ENCODE measurements at places on chromosomes 2 and 18. TPM values are rescaled to one million over a fixed set of nuclear protein-coding genes. Genes with fewer than 3 reads are reported as not detected.

SUCLG1 gene
- total RNA-seq, result 56.3 TPM

ALPI gene
- not detected for total RNA-seq

DYNAP gene
- not detected for total RNA-seq

SLC38A11 gene
- 0.34 TPM for total RNA-seq

SNTG2 gene
- total RNA-seq, result 1.5 TPM

- no peak for DNase-seq
These were observed 155.3 kb downstream of the PRKCE start for GRCh38 chr2:45806563-45807358.

DNA sequence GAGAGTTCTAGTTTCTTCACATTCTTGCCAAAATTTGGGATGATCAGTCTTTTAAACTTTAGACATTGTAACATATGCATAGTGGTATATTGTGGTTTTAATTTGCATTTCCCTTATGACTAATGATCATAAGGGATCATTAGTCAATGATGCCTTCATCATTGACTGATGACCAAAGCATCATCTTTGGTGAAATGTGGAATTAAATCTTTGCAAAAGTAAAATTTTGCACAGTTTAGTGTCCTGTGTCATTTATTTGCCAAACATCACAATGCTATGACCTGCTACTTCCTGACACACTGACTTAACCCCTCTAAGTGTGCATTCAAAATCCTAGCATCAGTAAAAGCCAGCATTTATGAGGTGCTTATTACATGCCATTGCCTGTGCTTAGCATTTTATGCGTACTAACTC, 58.9 kb upstream of the SLC1A4 start:
- DNase-seq, result no peak

GRCh38 chr2:159516241-159516758, 100.0 kb downstream of the BAZ2B start:
- DNase-seq, result no peak

DNA sequence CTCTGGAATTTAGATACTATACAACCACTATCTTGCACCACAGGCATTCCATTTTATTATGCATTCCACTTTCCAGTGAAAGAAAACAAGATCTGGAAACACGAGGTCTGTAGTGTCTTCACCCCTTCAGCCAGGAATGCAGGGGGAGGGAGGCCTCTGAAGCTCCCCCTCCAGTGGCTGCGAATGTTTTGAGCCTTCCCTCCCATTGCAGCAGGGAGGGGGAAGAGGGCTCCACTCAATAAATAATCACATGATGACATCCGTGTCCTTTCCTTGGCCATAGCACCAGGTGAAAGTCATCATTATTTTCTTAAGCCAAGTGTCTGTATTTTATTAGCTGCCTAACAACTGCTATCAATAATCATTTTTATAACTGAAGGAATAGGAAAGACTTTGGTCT, 38.6 kb downstream of the ALPK2 start:
- no peak for DNase-seq

- DNase-seq, result no peak
These were observed 10.8 kb downstream of the NCKAP1 start for GRCh38 chr2:183027443-183027842.

DNA sequence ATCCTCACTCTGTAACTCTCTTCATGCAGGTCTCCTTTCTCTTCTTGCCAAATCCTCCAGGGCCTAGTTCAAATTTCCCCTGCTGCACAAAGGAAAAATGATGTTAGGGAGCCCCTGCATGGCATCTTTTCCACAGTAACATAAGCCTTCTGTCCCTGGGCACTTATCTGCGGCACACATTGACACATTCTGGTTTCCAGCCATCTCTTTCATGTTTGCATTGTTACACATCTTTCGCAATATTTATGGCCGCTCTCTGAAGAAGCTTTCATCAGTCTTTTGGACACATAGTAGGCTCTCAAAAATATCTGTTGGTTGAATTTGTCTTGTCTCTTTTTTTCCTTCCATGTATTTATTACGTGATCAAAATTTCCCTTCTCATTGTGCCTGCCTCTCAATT, 1806.1 kb upstream of the PIK3C3 start:
- no peak for DNase-seq

DNA sequence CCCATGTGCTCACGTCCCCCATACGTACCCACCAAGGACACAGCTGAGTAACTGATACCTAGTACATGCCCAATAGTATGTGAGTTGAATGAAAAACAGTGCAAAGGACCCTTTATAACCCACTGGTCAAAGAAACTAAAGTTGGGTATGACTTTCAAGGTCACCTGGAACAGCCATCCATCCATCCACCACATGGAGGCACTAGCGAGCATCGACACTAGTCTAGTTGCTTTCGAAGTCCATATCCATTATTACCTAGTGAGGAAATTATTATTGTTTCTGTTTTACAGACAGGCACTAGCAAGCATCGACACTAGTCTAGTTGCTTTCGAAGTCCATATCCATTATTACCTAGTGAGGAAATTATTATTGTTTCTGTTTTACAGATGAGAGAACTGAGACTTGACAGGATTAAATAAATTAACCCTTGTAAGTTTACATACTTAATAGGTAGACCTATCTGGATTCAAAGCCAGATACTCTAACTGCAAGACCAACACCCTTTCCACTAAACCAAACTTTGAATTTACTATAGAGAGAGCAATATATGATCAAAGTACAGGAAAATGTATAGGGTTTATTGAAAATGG, 233.7 kb downstream of the METTL4 start:
- DNase-seq, result no peak

GRCh38 chr2:189014449-189015138, 40.4 kb downstream of the COL3A1 start:
- DNase-seq, result no peak

DNA sequence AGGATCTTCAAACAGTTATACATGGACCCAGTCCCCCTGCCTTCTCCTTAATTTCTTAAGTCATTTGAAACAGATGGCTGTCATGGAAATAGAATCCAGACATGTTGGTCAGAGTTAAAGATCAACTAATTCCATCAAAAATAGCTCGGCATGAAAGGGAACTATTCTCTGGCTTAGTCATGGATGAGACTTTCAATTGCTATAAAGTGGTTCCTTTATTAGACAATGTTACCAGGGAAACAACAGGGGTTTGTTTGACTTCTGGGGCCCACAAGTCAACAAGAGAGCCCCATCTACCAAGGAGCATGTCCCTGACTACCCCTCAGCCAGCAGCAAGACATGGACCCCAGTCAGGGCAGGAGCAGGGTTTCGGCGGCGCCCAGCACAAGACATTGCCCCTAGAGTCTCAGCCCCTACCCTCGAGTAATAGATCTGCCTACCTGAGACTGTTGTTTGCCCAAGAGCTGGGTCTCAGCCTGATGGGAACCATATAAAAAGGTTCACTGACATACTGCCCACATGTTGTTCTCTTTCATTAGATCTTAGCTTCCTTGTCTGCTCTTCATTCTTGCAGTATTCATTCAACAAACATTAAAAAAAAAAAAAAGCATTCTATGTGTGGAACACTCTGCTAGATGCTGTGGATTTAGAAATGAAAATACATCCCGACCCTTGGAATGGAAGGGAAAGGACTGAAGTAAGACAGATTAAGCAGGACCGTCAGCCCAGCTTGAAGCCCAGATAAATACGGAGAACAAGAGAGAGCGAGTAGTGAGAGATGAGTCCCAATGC, 4.6 kb downstream of the TTR start:
- DNase-seq, result no peak

DNA sequence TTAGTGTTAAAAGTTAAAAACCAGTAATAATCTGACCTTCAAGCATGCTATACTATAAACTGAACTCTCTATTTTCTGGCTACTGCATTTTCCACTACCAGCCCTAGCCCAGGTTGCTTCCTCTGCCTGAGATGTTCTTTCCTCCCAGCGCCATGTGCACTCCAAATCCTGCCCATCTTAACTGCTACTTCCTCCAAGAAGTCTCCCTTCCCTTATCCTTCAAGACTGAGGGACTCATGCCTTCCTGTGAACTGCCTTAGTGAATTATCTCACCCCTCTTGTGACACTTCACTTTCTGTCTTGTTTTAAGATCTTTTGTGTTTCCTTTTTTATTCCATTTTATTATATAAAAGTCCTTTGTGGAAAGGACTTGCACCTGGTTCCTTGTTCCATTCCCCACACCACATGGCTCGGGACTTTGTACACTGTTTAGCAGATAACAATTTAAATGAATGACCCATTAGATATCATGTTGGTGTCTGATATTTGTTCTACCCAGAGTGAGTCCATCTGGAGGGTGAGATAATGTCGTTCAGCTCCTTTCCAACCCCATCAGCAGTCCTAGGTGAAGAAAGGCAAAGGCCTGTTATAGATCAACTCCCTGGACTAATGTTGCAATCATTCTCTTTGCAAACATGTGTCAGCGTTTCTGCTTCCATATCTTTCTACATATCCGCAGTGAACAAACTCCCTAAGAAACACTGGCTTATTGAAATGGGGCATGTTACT, 20.9 kb upstream of the AGFG1 start:
- DNase-seq, result no peak

DYSF gene
- 300 TPM for total RNA-seq

- DNase-seq, result no peak
These were observed 1620.0 kb downstream of the SUCLG1 start for GRCh38 chr2:82839036-82839435.

ROCK2 gene
- total RNA-seq, result 47.4 TPM

DNA sequence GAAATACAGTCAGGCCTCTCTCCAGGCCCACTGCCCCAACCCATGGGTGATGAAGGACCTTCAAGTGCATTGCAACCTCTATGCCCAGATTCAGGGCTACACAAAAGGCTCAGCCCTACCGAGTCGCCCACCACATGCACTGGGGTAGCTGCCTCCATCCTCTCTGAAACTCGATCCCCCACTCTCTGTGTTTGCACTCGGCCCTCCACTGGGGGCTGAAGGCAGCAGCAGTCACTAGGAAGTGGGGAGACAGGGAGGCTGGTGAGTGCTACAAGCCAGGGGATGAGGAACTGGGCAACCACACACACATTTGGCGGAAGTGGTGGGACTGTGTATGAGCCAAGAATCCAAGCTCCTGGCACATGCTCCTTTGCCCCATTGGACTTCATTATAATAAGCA, 94.6 kb downstream of the CERS6 start:
- DNase-seq, result no peak

RBM44 gene
- 0.18 TPM for total RNA-seq

DNA sequence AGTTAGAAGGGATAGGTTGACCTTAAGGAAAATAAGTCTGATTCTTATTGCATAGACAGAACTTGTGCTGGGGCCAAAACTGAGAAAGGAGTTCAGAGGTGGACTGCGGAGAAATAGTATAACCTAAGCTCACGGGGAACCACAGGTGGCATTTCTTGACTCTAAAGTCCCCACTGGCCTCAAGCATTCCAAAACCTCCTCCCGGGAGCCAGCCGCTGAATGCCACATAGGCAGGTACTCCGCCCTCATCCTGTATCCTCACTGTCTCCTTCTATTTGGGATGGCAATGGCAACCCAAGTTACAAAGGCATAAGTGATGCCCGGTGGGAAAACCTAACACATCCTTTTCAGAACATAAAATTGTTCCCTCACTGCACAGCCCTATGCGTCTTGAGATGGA, 173.0 kb downstream of the SP3 start:
- DNase-seq, result no peak

GRCh38 chr2:58740426-58740825, 499.3 kb upstream of the FANCL start:
- no peak for DNase-seq

- DNase-seq, result no peak
These were observed 34.0 kb downstream of the TMEM37 start for GRCh38 chr2:119465687-119466086.

DNA sequence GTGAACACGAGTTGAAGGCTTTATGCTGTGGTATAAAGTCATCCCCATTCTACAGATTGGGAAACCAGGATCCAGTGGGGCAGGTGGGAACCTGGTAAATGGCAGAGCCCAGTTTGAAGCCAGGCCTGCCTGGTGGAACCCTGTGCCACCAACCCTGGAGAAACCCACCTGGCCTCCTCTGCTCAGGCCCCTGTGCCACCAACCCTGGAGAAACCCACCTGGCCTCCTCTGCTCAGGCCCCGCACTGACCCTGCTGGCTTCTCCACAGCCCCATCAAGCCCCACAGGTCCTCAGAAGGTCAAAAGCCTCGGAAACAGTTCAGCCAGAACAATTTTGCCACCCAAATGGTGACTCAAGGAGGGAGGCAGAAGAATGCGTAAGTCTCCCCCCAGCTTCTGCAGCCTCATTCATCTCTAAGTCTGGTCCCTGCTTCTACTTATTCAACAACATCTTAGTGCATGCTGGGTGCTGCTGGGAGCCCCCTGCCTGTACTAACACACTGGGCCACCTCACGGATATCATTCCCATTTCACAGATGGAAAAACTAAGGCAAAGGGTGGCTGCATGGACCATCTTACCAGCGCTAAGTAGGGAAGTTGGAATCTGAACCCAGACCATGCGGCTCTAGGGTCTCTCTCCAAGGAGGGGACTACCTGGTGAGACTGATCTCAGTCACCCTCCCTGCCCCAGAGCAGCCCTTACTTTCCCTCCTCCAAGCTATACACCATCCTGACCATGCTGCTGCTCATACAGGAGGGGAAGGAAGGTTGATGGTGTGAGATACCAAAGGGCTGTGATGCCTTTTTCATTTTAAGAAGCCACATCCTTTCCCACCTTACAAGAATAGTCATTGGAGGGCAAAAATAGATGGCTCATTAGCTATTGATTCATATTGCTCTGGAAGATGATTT, 93.7 kb upstream of the ID2 start:
- DNase-seq, result no peak

- DNase-seq, result no peak
These were observed 252.5 kb downstream of the ETAA1 start for GRCh38 chr2:67649331-67650261.

DPP10 gene
- total RNA-seq, result not detected

DNA sequence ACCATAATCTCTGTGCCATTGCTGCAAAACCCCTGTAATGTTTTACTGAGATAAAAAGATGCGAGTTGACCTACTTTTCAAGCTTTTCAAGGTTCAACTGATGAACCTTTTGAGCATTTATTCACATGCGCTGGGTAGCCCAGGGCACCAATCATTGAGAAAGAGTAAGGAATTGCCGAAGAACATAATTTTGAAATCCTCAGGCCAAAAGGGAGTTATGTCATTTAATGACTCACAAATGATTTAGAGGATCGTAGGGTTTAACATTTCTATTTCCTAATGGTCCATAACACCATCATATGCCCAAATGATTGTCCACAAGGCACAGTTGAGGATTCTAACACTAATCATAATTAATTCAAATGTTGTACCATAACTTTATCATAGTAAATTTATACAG, 20.2 kb upstream of the DLX1 start:
- DNase-seq, result no peak

GRCh38 chr2:124343827-124344498, 318.9 kb downstream of the CNTNAP5 start:
- no peak for DNase-seq

GPATCH11 gene
- total RNA-seq, result 6.8 TPM

IL36A gene
- total RNA-seq, result not detected

DNA sequence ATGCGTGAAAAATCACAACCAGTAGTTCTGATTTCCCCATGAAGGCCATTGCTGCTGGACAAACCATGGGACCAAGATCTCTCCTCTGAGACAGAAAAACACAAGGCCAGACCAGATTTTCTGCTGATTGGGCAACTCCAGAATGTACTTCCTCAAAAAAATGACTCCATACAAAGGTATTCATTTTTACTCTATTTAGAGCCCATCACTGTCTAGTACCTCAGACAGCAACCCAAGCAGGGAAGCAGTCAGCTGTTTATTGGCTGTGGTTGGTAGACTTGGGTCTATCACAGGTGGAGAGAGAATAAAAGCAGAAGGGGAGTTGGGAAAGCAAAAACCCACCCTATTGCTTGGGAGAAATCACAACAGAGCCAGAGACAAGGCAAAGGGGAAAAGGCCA, 219.9 kb downstream of the PIK3C3 start:
- no peak for DNase-seq

OBSL1 gene
- total RNA-seq, result 20.6 TPM

ACMSD gene
- not detected for total RNA-seq
